ENCODE measurements at places on chromosomes 4 and X.

DNA sequence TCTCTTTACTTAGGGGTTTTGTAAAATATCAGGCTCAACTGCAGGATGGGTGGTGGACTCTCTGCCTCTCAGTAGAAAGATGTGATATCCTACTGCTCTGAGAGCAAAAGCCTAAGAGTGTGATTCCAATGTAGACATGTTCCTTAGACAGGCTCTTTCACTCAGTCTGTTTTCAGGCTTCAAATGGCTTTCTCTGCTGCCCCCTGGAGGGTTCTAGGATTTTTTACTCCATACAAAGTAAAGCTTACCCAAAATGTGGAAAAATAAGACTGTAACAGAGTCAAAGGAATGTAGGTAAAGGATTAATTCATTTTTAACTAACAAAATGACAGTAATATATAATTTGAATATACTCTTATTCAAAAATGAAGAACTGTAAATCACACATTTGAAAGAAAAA lies 32.1 kb downstream of the ZGRF1 start:
- no peak for DNase-seq

DNA sequence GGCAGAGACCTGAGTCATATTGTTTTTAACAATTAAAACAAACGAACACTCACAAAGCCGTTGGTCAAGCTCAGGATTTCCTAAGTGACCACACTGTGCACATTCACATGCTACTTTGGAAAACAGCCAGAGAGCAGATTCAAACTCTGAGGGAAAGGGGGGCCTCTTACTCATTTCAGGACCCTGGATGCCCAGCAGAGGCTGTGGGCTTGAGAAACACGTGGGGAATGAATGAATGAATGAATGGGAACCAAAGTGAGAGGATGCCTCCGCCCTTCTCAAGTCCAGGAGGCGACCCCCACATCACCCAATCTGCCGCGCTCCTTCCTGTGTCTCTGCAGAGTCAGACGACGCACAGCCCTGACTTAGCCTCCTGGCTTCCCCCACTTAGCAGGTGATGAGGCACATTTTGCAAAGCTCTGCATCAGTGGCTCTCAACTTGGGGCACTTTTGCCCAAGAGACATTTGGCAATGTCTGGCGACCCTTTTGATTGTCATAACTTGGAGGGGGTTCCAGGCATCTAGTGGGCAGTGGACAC lies 76.0 kb downstream of the ABLIM2 start:
- no peak for DNase-seq

DNA sequence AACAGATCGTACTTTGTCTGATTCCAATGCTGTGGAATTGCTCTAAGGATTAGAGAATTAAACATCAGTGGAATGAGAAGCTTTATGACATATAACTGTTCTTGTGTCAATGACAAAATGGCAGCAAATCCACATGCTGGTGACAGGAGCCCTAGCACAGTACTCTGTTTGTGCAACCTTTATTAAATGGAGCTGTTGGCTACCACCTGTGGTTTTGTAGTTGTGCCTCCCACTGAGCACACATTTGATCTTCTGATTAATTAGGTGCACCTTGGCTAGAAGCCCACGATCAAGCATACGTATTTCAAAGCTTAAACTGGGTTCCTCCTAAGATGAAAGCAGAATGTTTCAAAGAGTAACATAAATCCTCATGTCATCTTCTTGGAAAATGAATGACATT lies 394.0 kb upstream of the IGFBP7 start:
- no peak for DNase-seq

- DNase-seq, result no peak
Measured at GRCh38 chr4:157185363-157185762, 35.2 kb upstream of the GRIA2 start.

DNA sequence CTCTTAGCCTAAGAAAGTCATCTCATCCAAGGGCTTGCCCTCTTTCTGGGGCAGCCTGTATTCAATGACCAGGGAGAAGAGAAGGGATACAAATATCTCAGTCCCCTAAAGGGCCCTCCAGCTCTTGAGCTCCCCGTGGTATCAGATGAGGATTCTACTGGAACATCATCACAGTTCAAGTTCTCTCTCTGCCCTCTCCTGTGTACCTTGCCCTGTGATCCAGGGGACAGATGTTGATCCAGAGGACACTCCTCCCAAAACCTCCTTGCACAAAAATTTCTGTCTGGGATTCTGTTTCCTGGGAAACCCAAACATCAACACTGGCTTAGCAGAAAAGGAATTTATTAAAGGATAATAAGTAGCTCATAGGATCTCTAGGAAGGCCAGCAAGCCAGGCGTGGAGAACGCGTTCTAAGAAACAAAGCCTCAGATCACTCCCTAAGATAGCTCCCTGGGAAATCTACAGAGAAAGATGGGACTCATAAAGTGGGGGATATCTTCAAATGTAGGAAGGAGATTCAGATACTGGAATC lies 296.3 kb upstream of the KLF3 start:
- no peak for DNase-seq

GRCh38 chr4:139934708-139935195 lies 219.2 kb downstream of the MAML3 start:
- DNase-seq, result no peak

- no peak for DNase-seq
Measured at GRCh38 chr4:77395481-77395880, 210.1 kb upstream of the CXCL13 start.

- no peak for DNase-seq
Measured at GRCh38 chrX:113629326-113629725, 788.7 kb upstream of the AMOT start.

DNA sequence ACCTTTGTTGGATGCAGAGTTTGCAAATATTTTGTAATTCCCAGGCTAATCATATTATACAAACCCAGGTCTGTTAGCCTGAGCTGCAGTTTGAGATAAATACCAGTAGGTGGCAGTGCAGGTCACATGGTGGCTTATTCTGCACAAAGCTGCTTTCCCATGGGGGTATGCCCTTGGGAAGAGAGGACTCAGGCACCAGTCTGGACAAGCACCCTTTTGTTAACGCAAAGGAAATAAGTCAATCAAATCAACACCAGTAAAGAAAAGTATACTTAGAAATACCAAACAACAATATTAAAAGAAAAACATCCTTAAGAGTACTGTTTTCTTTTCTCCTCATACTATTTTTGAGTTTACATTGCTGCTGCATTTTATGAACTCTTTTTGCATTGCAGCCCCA lies 389.0 kb upstream of the ZFP42 start:
- no peak for DNase-seq

DNA sequence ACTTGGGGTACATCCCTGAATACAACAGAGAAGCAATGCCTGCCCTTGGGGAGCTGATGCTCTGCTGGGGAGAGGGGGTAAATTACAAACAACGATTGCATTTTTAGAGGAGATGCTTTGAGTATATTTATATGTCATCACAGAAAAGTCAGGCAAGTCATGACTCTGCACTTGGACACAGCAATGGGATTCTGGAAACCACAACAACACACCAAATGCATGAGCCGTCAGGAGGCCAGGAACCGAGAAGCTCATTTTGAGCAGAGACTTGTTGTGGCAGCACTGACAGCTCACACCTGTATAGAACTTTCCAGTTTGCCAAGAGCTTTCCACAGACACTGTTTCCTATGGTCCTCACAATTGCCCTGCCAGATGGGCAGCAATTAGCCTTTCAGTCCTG lies 113.2 kb upstream of the RBPJ start:
- DNase-seq, result no peak

DNA sequence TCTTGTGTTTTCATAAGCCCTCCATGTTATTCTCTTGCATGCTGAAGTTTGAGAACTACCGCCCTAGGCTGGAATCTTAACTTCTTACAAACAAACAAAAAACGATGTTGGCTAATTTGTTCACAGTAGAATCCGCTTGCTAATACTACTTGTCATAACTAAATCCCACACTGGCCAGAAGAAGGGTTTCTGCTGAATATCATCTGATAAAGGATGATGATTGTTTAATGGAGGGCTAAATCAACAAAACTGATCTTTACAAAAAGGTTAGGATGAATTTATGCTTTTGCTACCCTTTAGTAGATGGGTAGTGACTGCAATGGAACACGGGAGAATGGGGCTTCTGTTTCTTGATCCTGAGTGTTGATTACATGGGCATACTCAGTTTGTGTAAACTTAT lies 42.3 kb downstream of the SPATA4 start:
- no peak for DNase-seq

DNA sequence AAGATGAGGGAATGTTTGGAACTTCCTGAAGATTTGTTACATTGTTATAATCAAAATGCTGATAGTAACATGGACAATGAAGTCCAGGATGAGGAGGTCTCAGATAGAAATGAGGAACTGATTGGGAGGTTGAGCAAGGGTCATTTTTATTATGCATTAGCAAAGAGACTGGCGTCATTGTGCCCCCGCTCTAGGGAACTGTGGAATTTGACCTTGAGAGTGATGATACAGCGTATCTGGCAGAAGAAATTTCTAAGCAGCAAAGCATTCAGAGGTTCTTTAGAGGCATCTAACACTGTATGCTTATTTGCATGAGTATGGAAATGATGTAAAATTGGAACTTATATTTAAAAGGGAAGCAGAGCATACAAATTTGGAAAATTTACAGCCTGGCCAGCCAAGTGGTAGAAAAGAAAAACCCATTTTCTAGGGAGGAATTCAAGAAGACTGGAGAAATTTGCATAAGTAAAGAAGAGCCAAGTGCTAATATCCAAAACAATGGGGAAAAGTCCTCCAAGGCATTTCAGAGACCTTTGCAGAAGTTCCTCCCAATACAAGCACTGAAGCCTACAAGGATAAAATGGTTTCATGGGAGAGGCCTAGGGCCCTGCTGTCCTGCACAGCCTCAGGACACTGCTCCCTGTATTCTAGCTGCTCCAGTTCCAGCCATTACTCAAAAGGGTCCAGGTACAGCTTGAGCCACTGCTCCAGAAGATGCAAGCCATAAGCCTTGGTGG lies 483.0 kb upstream of the NDST4 start:
- DNase-seq, result no peak

DNA sequence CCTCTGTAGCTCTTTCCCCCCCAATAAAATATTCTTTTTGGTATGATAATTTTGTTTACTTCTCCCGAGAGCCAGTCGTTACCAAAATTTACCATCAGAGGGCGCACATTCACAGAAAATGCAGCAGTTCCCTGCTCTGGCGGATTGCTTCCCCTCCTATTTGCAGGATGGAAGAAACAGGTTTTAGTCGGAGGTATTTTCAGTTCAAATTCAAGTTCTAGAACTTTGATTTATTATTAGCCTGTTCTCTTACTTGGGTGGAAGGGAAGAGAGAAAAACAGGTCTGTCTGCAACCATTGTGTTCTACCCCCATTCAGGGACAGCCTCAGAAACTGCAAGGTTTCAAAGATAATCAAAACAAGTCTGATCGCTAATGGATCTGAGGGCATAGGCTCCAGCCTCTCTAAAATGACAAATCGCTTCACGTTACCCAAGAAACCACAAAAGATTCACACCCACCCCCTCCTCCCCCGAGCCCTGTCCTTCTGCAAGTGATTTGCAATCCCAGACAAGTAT lies 263.8 kb upstream of the RPS6KA3 start:
- DNase-seq, result peak; percentile 51

DNA sequence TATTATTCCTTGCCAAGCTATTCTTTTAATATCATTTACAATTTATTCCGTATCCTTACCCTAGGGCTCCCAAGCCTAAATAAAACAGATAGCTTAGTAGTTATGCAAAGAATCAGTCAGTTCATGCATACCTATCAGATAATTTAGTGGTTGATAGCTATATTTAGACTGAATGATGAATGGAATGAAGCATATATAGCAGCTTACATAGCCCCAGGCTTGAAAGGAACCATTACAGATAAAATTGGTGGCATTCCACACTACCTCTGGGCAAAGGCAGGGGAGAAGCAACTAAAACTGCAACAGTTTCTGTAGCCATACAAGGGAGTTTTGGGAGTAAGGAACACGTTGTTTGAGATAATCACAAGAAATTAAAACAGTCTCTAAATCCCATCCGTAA lies 2.7 kb downstream of the ACE2 start:
- no peak for DNase-seq

- DNase-seq, result no peak
Measured at GRCh38 chr4:80073473-80074008, 512 bp upstream of the ANTXR2 start.

- DNase-seq, result no peak
Measured at GRCh38 chr4:183831026-183831446, 74.1 kb upstream of the STOX2 start.

- DNase-seq, result no peak
Measured at GRCh38 chr4:27271555-27271954, 410.9 kb downstream of the STIM2 start.

GRCh38 chr4:19256823-19257222 lies 994.9 kb upstream of the SLIT2 start:
- no peak for DNase-seq

DNA sequence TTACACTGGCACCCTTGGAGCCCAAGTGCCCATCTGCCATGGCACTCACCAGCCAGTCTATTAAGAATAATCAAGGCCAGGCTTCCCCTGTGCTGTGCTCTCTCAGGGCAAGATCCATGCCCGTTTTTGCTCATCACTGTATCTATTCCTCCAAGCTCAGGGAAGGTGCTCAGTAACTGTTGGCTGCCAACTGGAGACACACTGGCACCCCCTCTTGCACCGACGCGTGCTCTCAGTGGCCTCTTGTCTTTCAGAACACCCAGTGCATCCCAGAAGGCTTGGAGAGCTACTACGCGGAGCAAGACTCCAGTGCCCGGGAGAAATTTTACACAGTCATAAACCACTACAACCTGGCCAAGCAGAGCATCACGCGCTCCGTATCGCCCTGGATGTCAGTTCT lies 30.1 kb downstream of the NSG1 start:
- DNase-seq, result no peak

- no peak for DNase-seq
Measured at GRCh38 chr4:87305562-87305961, 17.1 kb downstream of the HSD17B13 start.

- no peak for DNase-seq
Measured at GRCh38 chr4:126750723-126751122, 882.0 kb upstream of the INTU start.

GRCh38 chr4:140242357-140243277 lies 88.6 kb upstream of the MAML3 start:
- DNase-seq, result no peak

- DNase-seq, result no peak
Measured at GRCh38 chrX:111095974-111096895, at the start of gene PAK3. Gene PAK3, plus strand, starts transcription at chrX:111096191. Its CDS starts 26,913 bp downstream, at chrX:111123104.

DNA sequence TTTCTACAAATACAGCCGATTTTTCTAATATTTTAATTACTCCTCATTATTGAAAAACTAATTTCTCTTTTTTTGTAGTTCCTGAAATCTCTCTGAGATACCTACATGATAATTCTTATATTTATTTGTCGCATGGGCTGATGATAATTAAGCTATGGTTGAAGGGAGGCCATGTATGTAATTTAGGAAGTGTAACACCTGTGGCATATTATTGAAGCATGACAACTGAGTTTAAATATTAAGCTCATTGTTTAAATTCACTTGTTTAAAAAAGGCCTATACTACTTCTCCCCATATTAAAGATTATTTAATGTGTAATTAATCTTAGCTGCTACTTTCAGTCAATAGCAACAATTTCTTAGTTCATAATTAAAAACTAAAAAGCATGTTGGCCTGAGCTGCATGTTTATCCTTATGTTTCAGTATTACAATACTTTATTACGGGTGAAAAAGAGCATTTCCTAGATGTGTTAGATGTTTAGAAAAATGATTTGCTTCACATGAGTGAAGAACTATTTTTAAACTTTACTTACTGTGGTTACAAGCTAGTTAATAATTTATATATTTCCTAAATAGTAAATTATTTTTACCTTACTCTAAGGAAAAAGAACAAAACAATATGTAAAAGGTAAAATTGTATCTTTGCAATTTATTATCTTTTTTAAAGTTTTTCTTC lies 122.4 kb downstream of the RAP1GDS1 start:
- DNase-seq, result no peak

- DNase-seq, result no peak
Measured at GRCh38 chrX:136941396-136942337, 61.1 kb upstream of the RBMX start.

- no peak for DNase-seq
Measured at GRCh38 chr4:54657551-54658251, at the start of gene KIT. Gene KIT, plus strand, starts transcription at chr4:54657957. Its CDS starts 58 bp downstream, at chr4:54658015.

Measured in breast epithelium (tissue), 4 donors.